ENCODE measurements at places on chromosomes 2 and 18. TPM values are rescaled to one million over a fixed set of nuclear protein-coding genes. Genes with fewer than 3 reads are reported as not detected.

Gene REEP1
- total RNA-seq, result 65.7 TPM

GRCh38 chr2:220894069-220894468 is 678.0 kb downstream of the EPHA4 start:
- no peaks in the 10 kb centered on the region for H3K27me3 ChIP-seq
- no peak for ATAC-seq
- H3K4me3 ChIP-seq, result no peak overlapping the region
- H3K36me3 ChIP-seq, result no peaks in the 10 kb centered on the region

DNA sequence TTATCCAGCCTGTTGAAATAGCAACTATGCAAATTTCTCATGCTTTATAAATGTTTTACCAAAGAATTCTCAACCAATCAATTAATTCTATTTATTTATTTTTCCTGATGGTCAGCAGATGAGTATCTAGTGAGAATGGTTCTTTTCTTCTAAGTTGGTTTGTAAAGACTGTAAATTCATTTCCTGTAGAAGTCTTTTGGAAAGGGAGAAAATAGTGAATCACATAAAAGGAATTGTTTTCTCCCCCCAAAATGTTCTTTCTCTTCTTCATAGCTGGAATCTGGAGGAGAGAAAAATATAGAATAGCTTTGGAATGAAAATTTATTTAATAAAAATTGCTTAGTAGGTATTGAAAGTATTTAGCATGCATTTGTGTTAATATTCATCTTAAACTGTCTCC is 836.1 kb upstream of the ZEB2 start:
- H3K4me1 ChIP-seq, result no peaks in the 10 kb centered on the region
- no peak for ATAC-seq
- H3K27me3 ChIP-seq, result no peaks in the 10 kb centered on the region
- no peak overlapping the region for H3K27ac ChIP-seq
- no peaks in the 10 kb centered on the region for H3K36me3 ChIP-seq

DNA sequence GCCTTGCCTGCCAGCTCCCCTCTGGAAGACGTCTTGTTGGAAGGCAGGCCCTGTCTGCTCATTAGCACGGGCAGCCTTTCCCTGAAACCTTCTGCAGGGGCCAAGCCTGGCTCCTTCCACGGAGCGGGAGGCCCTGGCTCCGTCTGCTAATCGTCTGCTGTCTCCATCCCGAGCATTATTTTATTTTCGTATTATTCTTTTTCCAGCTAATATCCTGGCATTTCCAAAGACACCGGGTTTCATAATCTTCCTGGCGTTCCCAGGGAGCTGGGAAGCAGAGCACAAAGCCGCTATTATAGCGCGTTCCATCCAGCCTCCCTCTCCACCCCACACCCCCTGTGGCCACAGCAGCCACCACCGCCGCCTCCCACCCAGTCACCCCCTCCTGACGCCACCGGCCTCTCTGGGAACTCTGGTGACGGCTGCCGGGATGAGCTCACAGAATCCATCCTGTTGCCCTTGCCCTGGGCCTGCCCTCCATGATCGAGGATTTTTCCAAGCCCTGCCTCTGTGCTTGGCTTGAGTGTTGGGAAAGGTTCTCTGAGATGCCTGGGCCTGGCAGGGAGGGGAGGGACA is 125.5 kb downstream of the DYSF start:
- H3K36me3 ChIP-seq, result no peaks in the 10 kb centered on the region
- no peaks in the 10 kb centered on the region for H3K4me1 ChIP-seq
- peak; percentile 76 for ATAC-seq
- peak overlapping the region; percentile 75 for H3K27ac ChIP-seq

- no peaks in the 10 kb centered on the region for H3K27me3 ChIP-seq
- H3K36me3 ChIP-seq, result no peaks in the 10 kb centered on the region
- ATAC-seq, result no peak
- H3K4me3 ChIP-seq, result no peak overlapping the region
- no peak overlapping the region for H3K27ac ChIP-seq
Measured at GRCh38 chr2:85449214-85449588, 30.7 kb downstream of the SH2D6 start.

DNA sequence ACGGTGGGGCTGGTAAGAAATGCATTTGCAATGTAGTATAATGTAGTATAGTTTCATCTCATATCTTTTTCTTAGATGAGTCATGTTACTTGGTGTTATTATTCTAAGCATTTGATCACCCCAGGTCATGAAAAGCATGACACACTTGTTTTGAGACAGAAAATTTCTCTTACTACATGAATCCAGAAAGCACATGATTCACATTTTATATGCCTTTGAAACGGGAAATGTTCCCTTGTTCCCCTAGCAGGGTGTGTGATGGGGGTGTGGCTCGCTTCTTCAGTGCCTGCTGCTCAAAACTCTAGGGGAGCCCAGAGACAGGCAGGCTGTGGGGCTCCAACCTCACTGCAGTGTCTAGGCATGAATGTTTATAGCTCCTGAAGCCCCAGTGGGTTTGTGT is 116.0 kb upstream of the RAB27B start:
- no peak overlapping the region for H3K4me3 ChIP-seq
- no peaks in the 10 kb centered on the region for H3K36me3 ChIP-seq
- ATAC-seq, result no peak
- peaks cover 9% of the 10 kb centered on the region for H3K27me3 ChIP-seq

- no peaks in the 10 kb centered on the region for H3K36me3 ChIP-seq
- H3K27me3 ChIP-seq, result no peaks in the 10 kb centered on the region
- no peaks in the 10 kb centered on the region for H3K4me1 ChIP-seq
- H3K27ac ChIP-seq, result no peak overlapping the region
- no peak for ATAC-seq
- no peak overlapping the region for H3K4me3 ChIP-seq
Measured at GRCh38 chr2:75099521-75099922, 99.8 kb downstream of the TACR1 start.

DNA sequence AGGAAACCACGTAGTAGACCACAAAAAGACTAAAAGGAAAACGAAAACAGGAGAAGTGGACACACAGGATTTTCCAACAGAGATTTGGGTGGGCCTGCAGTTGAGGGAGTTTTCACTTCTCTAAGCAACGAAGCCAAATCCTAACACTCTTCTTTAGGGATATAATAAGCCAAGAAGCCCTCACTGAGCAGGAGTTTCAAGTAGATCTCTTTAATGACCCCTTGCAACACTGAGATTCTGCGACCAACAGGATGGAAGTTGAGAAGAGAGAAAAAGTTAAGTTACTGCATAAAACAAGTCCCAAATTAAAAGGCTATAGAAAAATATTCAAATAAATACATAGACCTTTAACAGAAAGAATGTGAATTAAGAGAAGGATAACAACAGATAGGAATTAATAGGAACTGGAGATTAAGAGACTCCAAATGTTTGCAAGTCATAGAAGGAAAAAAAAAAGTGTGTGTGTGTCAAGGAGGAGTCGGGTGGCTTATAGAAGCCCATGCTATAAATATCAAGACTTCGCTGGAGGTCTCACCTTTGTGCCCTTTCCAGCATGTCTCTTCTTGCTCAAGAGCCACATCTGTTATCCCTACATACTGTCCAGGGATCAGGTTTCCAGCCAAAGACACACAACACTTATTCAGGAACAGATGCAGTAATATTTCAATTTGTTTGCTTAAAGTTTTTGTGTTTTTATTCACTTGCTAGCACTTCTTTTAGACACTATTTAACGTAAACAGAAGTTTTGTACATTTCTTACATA is 69.4 kb upstream of the ARHGAP28 start:
- no peaks in the 10 kb centered on the region for H3K27me3 ChIP-seq
- no peak overlapping the region for H3K27ac ChIP-seq
- ATAC-seq, result no peak
- no peaks in the 10 kb centered on the region for H3K4me1 ChIP-seq
- H3K4me3 ChIP-seq, result no peak overlapping the region
- H3K36me3 ChIP-seq, result no peaks in the 10 kb centered on the region

- H3K4me3 ChIP-seq, result no peak overlapping the region
- H3K4me1 ChIP-seq, result peaks cover 4% of the 10 kb centered on the region
- no peak for ATAC-seq
- H3K36me3 ChIP-seq, result no peaks in the 10 kb centered on the region
- H3K27me3 ChIP-seq, result no peaks in the 10 kb centered on the region
- H3K27ac ChIP-seq, result peak overlapping the region; percentile 41
Measured at GRCh38 chr2:25304826-25305596, 36.7 kb downstream of the DNMT3A start.

GRCh38 chr2:212530991-212531390 is 7.6 kb downstream of the ERBB4 start:
- no peaks in the 10 kb centered on the region for H3K4me1 ChIP-seq
- no peak overlapping the region for H3K27ac ChIP-seq
- no peaks in the 10 kb centered on the region for H3K36me3 ChIP-seq
- no peak overlapping the region for H3K4me3 ChIP-seq
- ATAC-seq, result no peak

Gene MFSD6
- total RNA-seq, result 176 TPM

GRCh38 chr2:170204298-170204951 is 26.5 kb downstream of the MYO3B start:
- H3K27ac ChIP-seq, result no peak overlapping the region
- no peaks in the 10 kb centered on the region for H3K27me3 ChIP-seq
- H3K4me3 ChIP-seq, result no peak overlapping the region
- no peaks in the 10 kb centered on the region for H3K4me1 ChIP-seq

Gene CNDP1
- not detected for total RNA-seq

DNA sequence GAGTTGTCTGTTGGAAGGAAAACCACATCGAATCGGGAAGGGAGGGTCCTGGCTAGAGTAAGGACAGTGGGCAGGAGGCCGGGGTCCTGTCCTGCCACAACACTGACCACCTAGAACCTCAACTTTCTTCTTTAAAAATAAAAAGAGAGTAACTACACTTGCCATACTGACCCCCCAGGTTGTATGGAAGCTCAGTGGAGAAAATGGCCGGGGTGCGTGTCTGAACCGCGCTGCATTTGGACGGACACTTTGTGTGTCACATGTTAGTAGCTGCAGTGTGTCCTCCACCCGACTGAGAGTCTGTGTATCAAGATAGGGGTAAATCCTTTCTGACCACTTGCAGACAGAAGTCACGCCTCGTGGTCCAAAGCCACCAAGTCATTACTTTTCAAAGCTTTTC is 87.0 kb downstream of the GBX2 start:
- H3K36me3 ChIP-seq, result no peaks in the 10 kb centered on the region
- H3K4me1 ChIP-seq, result no peaks in the 10 kb centered on the region
- H3K27me3 ChIP-seq, result no peaks in the 10 kb centered on the region
- no peak overlapping the region for H3K4me3 ChIP-seq
- no peak for ATAC-seq

Gene TFCP2L1
- total RNA-seq, result 0.42 TPM

- no peak for ATAC-seq
- H3K27ac ChIP-seq, result no peak overlapping the region
- no peaks in the 10 kb centered on the region for H3K36me3 ChIP-seq
- no peak overlapping the region for H3K4me3 ChIP-seq
Measured at GRCh38 chr2:241111440-241111805, 9.3 kb upstream of the MTERF4 start.

DNA sequence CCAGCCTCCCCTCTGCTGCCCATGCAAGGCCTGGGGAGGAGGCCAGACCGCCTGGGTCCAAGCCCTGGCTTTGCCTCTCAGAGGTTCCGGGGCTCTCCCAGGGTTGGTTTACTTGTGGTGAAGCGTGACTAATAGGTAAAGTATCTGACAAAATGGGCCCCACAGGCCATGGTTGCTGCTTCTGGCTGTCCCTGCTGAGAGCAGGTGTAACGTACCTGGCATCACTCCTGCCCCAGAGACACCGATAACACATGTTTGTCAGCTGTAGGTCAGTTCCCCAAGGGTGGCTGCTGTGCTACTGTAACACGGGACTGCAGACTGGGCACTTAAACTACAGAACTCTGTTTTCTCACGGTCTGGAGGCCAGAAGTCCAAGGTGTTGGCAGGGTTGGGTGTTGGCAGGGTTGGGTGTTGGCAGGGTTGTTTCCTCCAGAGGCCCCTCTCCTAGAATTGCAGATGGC is 34.1 kb downstream of the ODC1 start:
- H3K4me3 ChIP-seq, result no peak overlapping the region
- no peaks in the 10 kb centered on the region for H3K27me3 ChIP-seq
- ATAC-seq, result no peak

DNA sequence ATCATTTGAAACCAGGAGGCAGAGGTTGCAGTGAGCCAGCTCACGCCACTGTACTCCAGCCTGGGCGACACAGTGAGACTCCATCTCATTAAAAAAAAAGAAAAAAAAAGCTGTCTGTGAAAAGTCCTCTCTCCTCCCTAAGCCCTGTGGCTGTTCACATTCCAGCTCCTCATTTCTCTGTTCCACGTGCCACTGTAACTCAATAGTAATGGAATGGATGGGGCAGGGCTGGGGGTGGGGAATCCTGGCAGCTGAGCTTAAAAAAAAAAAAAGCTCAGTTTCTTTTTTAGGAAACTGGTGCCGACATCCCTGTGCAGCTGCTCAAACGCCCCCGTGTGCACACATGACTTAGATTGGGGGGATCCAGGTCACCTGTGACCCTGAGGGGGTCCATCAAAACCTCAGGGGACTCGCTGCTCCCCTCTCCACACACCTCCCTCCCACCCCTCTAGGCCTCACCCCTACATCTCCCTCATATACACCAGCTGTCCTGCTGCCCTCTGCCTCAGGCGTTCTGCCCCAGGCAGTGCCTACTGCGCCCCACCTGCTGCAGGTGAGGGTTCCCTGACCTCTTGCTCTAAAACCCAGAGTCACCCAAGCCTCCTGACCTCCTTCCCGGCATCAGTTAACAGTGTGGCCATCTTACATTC is 255.4 kb downstream of the AGAP1 start:
- H3K27me3 ChIP-seq, result no peaks in the 10 kb centered on the region
- H3K4me3 ChIP-seq, result no peak overlapping the region
- ATAC-seq, result peak; percentile 47
- peak overlapping the region; percentile 56 for H3K27ac ChIP-seq
- peaks cover 13% of the 10 kb centered on the region for H3K4me1 ChIP-seq
- no peaks in the 10 kb centered on the region for H3K36me3 ChIP-seq

Gene DSG1
- 0.31 TPM for total RNA-seq

Gene TEKT4
- not detected for total RNA-seq

DNA sequence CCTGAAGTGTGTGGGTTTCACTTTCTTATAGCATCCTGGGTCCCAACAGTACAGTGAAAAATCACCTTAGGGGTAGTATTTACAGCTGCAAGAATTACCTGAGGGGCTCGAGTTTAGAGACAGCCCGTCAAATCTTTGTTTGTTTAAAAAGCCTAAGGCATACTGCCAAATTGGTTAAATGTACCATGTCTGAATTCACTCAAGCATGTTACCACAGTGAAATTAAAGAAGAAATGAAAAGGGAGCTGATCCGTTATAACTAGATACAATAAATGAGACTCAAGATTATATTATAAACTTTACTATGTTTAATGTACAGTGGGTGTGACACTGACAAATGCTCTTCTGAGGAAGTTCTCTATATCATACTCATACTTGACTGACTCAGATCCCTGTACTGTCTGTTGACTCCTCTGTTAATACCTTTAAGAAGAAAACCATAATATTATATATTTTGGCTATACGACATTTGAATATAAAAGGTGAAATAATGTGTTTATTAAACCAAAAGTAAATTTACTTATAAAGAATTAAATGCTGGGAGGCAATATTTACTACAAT is 107.3 kb downstream of the TMEFF2 start:
- no peaks in the 10 kb centered on the region for H3K27me3 ChIP-seq
- ATAC-seq, result no peak
- no peak overlapping the region for H3K4me3 ChIP-seq
- H3K27ac ChIP-seq, result no peak overlapping the region
- H3K36me3 ChIP-seq, result no peaks in the 10 kb centered on the region

- H3K4me3 ChIP-seq, result no peak overlapping the region
- H3K36me3 ChIP-seq, result no peaks in the 10 kb centered on the region
- no peaks in the 10 kb centered on the region for H3K4me1 ChIP-seq
- no peak for ATAC-seq
- H3K27me3 ChIP-seq, result no peaks in the 10 kb centered on the region
Measured at GRCh38 chr2:126856403-126856802, 42.3 kb upstream of the TEX51 start.

- peaks cover 10% of the 10 kb centered on the region for H3K36me3 ChIP-seq
- H3K27ac ChIP-seq, result no peak overlapping the region
- ATAC-seq, result no peak
- peaks cover 3% of the 10 kb centered on the region for H3K4me1 ChIP-seq
- no peaks in the 10 kb centered on the region for H3K27me3 ChIP-seq
- H3K4me3 ChIP-seq, result no peak overlapping the region
Measured at GRCh38 chr2:216119986-216120385, 10.8 kb downstream of the XRCC5 start.
